ENCODE measurements at places on chromosomes 1 and 21. TPM values are rescaled to one million over a fixed set of nuclear protein-coding genes. Genes with fewer than 3 reads are reported as not detected.
A peak's percentile ranks its signal among the peaks of the same experiment; 100 is the strongest.

Gene CLDN17
- not detected for total RNA-seq

DNA sequence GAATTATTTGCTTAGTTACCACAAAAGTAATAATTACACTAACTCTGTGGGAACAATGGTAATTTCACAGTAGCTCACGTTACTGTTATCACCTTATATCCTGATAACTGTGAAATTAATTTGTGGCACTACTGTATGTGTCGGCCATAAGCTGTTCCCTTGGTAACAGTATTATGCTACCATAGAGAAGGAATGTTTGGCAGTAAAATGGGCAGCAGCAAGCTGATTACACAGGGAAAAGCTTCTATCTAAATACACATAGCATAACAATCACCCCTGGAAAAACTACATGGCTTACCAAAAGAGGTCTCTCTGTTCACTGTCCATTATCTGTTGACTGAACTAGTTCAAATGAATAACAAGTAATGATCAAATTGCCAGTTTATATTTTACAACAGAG, 124.1 kb downstream of the DPYD start:
- H3K27me3 ChIP-seq, result peaks cover 8% of the 10 kb centered on the region
- DNase-seq, result no peak
- H3K4me3 ChIP-seq, result no peak overlapping the region
- peaks cover 4% of the 10 kb centered on the region for H3K4me1 ChIP-seq
- no peak overlapping the region for H3K27ac ChIP-seq

DNA sequence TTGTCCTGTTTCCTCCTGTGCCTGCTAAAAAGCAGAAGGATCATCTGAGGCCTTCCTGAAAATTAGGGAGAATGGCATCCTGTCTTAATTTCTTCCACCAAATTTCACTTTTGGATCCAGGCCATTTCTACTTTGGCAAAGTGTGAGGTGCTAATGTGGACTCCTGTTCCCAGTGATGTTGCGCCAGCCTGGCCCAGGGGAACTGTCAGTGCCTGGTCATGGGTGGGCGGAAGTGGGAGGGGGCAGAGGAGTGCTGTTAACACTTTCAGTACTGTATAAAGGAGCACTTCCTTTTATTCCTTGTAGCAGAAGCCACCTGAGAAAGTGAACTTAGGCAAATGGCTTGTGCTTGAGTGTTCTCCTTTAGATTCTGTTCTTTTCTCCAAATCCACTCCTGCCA, 19.9 kb downstream of the ELAPOR1 start:
- no peak overlapping the region for H3K4me3 ChIP-seq
- no peak overlapping the region for H3K27ac ChIP-seq
- no peaks in the 10 kb centered on the region for H3K27me3 ChIP-seq
- no peaks in the 10 kb centered on the region for H3K36me3 ChIP-seq
- no peaks in the 10 kb centered on the region for H3K4me1 ChIP-seq
- no peak for DNase-seq

DNA sequence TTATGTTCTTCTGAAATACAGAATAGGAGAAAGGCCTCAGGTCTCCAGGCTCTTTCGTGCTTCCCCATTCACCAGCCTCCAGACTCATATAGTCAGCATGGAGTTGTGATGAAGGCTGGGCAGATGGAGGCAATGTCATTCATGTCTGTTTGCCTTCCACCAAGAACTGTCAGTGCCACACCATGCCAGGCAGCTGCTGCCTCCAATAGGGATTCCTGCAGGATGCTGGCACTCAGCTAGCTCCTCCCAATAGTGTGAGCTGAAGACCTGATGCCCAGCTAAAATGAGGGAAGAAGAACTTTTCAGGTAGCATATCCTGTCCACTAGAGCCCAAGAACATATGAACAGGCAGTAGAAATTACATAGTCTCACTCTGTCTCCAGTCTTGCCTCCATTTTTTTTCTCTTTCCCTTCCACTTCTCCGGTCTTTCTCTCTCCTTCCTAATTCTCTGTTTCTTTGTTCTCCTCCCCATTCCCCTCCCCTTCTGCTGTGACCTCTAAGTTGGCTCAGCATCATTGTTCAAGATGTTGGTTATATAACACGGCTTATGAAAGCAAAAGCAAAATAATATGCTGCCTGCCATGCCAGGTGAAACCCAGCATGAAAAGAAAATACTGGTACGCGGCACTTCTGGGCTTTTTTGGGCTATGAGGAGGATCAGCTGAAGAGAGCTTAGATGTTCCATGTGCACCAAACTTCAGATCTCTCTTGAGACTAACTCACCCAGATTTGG, 17.3 kb downstream of the GLUL start:
- H3K27ac ChIP-seq, result no peak overlapping the region
- H3K27me3 ChIP-seq, result no peaks in the 10 kb centered on the region
- DNase-seq, result no peak
- no peaks in the 10 kb centered on the region for H3K4me1 ChIP-seq
- H3K4me3 ChIP-seq, result no peak overlapping the region
- no peaks in the 10 kb centered on the region for H3K36me3 ChIP-seq

DNA sequence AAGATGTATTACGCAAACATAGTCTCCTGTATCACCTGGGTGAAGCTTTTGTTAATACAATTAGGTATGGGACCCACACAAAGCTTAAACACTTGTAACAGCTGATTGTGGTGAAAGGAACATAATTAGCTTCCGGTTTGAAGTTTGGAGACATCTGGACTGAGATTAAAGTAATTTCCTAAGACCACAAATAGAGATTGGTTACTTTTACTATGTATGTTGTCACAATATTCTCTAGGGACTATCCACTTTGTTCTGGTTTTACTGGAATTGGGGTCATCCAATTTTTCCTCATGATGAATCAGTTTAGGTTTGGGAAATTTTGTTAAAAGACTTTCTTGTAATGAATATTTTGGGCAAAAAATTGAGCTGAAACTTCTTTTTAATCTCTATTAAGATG, 71.8 kb upstream of the SAMSN1 start:
- peaks cover 3% of the 10 kb centered on the region for H3K27me3 ChIP-seq
- H3K4me3 ChIP-seq, result no peak overlapping the region
- H3K27ac ChIP-seq, result peak overlapping the region; percentile 96
- no peak for DNase-seq
